Right lobe of liver (tissue), 6 donors: ENCODE measurements at places on chromosomes 2 and 18.

DNA sequence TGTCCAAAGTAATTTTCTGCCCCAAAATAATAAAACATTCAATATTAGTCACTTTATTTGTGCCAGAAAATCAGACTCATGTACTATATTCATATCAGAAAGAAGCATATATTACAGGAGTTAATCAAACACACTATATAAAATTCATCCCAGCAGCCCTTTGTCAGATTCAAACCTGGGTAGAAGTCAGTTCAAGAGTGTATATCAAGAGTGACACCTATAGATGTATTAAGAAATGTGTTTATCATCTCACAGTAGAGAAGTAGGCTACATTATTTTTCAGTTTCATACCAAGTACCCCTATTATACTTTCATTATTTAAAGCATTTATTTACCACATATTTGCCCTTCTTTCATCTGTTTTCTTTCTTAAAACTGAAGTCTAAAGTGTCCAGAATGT lies 193.2 kb upstream of the DDX18 start:
- no peak for DNase-seq

- no peak for DNase-seq
These were observed 134.2 kb upstream of the NOL4 start for GRCh38 chr18:34358923-34359322.

GRCh38 chr18:6273423-6273822 lies 141.3 kb downstream of the L3MBTL4 start:
- no peak for DNase-seq

GRCh38 chr2:189268763-189269162 lies 89.2 kb upstream of the COL5A2 start:
- DNase-seq, result no peak

DNA sequence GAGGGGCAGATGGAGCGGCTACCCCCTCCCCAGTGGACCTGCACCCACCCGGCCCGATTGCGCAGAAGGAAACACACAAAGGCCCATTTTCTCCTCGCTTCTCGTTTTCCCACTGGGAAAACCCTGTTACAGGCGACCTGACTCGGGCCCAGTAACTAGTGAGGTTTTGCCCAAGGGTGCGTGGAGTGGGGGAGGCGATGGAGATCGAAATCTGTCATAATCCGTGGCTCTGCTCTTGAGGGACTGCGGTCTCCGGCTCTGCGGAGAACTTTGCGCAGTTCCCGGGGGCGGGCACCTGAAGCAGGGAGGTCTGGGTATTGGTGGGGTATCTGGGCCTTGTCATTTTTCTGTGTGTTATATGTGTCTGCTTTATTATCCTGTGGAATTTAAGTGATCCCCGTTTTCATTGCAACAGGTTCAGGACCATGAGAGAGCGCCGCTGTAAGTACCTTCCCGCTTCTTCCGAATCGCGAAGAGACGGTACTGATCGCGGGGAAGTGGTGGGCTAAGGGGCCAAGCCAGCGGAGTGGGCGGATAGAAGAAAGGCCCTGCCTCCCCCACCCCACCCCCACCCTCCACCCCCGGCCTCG lies 4.0 kb upstream of the HOXD4 start:
- no peak for DNase-seq

DNA sequence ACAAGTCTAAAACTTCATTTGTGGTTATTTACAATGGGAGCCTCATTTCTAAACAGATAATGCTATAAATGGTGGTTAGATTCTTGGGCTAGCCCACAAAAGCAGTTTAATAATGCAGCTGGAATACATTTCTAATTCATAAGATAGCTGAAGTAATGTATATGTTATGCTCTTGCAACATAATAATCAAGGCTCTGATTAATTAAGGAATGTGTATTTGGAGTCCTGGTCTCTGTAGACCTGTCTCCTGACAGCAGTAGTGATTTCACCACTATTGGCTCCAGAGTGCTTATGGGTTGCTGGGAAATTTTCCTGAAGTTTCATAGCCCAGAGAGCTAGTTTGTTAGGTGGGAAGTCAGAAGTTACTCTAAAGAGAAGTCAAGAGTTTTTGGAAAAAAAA lies 21.3 kb upstream of the CDC42EP3 start:
- DNase-seq, result no peak

DNA sequence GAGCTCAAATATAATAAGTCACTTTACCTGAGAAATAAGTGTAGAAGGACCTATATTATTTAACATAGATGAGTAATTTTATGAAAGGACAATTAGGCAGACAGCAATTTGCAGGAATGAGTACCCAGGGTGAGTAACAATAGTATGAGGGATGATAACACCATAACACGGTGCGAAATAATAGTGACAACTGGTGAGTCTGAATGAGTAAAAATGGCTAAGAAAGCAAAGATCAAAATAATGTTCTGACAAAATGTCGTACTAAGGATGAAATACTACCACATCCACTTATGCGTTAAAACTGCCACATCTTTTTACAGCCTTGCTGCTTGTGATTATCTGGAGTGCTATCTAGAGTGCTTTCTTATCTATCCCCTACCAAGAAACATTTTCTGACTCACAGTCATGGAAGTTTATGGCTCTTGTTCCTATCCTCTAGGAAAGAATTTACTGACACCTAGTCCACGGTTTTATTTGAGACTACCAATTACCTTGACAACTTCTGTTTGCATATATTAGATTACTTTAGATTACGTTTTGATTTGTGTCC lies 929.7 kb downstream of the LRP1B start:
- no peak for DNase-seq

GRCh38 chr2:172437419-172438341 lies 10.3 kb downstream of the ITGA6 start:
- no peak for DNase-seq

DNA sequence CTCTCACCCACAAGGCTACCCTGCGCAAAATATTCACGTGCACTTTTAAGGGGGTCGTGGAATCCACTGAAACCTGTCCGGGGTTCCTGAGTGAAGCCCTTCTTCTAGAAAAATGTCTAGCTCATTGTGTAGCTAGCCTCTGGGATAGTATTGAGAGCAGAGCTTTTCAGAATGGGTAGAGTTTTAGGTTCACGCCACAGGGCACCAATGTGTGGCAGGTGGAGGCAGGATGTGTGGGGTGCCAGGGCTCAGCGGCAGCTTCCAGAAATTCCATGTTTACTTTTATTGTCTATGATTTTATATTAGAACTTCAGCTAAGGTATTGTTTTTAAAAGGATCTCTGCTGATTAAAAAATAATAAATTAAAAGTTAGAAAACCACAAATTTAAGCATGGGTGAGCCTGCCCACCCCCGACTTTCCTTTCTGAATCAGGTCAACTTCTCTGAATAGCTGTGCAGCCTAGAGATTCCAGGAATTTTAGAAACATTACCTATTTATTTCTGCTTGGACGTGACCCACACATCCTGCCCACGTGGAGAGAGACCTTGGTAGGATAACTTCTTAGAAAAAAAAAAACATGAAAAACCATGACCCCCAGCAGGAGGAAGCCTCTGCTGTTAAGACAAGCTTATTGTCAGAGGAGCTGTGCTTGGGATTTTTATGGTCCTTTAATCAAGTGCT lies 163.7 kb downstream of the CTIF start:
- DNase-seq, result no peak

DNA sequence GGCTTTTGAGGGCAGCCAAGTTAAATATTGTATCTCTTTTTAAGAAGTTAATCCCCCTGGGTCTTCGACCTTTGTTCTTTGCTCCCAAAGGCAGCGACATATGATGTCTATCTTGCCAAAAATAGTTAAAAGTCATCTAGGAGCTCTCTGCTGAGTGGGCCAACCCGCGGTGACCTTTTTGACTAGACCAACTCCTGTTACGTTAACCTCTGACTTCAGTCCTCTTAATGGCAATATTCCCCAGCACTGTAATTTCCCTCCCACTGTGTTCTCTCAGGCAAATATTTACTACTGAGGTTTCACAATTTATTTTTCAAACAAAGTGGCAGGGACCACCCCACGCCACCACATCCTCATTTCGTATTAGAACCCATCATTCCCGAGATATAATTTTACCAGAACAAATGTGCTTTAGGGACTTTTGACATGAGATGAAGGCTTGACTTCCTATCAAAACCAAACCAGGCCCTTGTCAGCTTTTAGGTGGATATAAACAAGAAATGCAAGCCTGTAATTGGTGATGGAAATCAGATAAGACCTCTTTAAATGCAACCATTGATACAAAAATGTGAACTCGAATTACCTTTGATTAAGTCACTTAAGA lies 764.7 kb downstream of the SATB2 start:
- DNase-seq, result peak; percentile 67

GRCh38 chr18:3466045-3466444 lies 16.1 kb downstream of the TGIF1 start:
- no peak for DNase-seq

DNA sequence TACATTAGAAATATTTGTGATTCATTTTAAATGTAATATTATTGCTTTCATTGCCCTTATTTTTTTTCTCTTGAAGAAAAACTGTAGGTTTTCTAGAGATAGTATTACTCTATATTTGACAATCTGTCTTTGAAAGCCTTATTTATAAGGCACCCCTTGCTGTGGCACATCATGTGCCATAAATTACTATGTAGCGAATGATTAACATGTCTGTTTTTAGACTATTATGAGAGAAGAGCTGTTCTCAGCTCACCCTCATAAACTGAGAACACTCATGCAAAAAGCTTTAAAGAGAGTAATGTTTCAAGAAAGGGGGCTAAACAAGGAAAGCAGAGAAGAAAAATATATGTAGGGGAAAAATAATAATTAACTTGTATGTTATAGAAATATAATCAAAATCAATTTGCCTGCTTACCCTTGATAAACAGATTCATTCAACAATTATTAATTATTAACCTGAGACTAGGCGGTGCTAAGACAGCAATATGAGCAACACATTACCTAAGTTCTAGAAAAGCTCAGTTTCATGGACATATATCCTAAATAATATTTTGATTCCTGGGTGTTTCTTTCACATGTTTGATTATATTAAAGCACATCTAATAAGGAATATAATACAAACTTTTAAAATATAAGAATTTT lies 69.0 kb downstream of the RAB3GAP1 start:
- DNase-seq, result no peak

GRCh38 chr2:71536226-71536671 lies 82.9 kb downstream of the DYSF start:
- DNase-seq, result no peak

- DNase-seq, result no peak
These were observed 16.8 kb downstream of the RBM45 start for GRCh38 chr2:178128836-178129630.

GRCh38 chr2:134370655-134371445 lies 117.0 kb downstream of the MGAT5 start:
- no peak for DNase-seq

GRCh38 chr2:119462574-119462973 lies 30.9 kb downstream of the TMEM37 start:
- no peak for DNase-seq

- DNase-seq, result no peak
These were observed 136.2 kb downstream of the SLC8A1 start for GRCh38 chr2:40315683-40316082.

GRCh38 chr2:99607454-99607853 lies 117.6 kb upstream of the REV1 start:
- DNase-seq, result no peak

DNA sequence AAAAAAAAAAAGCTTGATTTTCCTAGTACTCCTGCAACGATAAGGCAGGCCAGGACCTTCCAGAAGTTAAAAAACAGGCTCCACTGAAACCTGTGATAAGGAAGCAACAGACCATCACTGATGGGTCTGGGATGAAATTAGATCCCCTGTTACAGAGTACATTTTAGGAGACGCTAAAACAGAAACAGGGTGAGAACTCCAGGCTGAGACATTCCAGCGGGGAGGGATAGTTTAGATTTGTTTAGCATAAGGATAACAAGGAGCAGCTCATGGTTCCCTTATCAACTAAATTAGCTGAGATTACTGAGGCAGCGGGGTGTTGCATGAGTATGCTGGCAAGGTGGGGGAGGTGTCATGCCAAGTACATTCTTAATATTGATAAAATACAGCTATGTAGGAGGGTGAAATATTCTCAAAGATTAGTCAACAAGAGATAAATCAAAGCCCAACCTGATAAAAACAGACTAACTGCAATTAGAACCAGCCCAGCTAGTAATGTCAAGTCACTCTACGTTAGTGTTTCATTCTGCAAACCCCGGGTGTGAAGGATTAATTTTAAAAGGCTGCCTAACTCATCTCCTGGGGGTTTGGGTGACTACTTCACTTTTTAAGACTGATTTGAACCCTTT lies 75.0 kb upstream of the BZW1 start:
- no peak for DNase-seq

DNA sequence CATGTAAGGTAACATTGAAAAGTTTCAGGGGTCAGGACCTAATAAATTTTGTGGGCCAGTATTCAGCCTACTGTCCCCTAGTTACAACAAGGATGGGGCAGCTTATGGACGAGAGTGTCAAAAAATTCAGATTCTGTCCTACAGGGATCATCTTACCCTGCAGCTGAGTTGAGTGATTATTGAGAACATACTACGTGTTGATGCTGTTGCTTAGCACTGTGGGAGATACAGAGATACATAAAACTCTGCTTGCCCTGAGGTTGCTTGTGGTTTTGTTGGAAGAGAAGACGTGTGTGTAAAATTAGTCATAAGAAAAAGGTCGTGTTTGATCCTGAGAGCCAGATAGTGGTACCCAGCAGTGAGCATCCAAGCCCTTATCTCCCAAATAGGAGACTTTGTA lies 253.2 kb downstream of the NEDD4L start:
- DNase-seq, result no peak

DNA sequence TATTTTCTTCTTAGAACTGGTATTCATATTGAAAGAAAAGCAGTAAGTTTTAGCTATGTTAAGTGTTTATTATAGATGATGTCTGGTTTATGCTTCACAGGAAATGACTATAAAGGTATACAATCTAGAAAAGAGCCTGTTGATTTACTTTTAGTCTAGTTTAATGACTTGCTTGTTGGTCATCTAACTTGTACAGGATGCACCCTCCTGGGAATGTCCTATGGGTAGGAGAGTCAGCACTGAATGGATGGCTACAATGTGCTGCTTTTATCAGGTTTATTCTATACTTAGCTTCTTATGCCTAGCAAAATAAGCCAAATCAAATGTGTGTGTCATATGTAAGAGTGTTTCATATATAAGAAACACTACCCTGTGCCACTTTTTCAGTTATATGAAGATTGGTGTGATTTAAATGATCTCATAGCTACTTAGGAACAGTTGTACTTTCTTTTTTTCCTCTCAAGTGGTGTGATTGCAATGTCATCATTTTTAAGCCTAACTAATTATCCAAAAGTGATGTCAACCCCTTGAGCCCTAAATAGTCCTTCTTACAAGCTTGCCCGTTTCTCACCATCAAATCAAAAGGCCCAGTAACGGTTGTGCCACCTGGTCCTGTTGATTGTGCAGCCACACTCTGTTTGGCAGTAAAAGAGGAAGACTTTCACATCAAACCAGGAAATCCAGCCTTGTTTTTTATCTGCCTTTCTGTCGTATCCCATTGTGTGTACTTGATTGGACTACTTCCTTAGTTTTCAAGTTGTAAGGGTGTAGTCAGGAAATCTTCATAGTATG lies 176.0 kb downstream of the DIS3L2 start:
- DNase-seq, result no peak

GRCh38 chr2:216039918-216040317 lies 26.6 kb upstream of the MREG start:
- no peak for DNase-seq
